ENCODE measurements at places on chromosomes 3 and 15.

GRCh38 chr15:90047956-90048575 is 46.9 kb downstream of the ZNF710 start:
- DNase-seq: no peak

- DNase-seq: no peak
These were observed 211.3 kb downstream of the TIGIT start for GRCh38 chr3:114504941-114505628.

GRCh38 chr15:71599418-71600151 is 210.8 kb upstream of the NR2E3 start:
- DNase-seq: no peak

DNA sequence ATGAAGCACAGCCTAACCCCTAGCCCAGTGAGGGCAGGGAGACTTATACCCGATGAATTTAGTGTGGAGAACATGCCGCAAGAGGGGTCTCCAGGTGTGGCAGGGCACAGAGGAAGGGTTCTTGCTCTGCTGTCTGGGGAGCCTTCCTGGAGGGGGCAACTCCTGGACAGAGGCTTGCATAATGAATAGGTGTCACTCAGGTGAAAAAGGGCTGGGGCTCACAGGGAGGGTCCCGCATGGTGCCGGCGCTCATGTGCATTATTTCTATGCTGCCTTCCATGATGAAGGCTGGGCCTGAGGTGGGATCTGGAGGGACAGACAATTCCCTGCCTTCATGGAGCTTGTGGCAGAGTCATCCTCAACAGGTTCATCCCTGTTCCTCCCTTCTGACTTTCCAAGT is 51.5 kb downstream of the ITGA11 start:
- DNase-seq: no peak

- no peak for DNase-seq
These were observed 159.2 kb upstream of the SLC24A5 start for GRCh38 chr15:47961401-47962090.

- DNase-seq: no peak
These were observed 271.4 kb downstream of the ARRDC4 start for GRCh38 chr15:98231696-98232440.

- DNase-seq: no peak
These were observed 182.6 kb downstream of the STAC start for GRCh38 chr3:36562945-36563344.

- no peak for DNase-seq
These were observed 9.3 kb downstream of the MSL2 start for GRCh38 chr3:136186846-136187245.

GRCh38 chr3:12325586-12326515 is 37.0 kb downstream of the PPARG start:
- DNase-seq: no peak

DNA sequence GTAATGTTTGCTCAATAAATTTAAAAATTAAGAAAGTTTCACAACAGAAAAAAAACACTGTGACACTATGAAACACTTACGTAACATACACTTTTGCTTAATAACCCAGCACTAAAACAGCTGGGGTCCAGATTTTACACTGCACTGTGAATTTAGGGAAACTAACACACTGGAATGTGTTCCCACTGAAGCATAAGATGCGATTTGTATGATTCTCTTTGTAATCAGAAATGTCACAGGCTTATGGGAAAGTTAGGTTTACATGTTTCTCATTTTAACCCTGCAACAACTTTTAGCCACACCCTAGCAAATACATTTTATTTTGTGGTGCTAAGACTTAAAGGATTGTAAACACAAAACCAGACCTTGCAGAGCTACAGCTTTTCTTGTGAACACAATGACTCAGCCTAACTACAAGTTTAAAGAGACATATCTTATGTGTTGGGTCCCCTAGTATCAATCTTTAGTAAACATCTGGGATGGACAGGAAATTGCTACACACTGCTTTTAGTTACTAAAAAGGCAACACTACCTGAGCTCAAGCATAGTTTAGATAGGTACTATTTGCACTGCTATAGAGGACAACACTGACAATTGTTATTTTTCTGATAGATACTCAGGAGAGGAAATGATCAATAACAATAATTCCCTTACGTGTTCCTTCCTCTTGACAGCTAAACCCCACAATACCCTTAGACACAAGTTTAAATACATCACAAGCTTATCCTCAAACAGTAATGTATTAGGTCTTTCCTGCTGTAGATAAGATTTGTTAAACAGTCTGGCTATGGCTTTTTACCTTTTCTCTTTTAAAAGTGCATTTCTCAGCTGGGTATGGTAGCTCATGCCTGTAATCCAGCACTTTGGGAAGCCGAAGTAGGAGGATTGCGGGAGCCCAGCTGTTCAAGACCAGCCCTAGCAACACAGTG is 3.8 kb downstream of the PLD1 start:
- DNase-seq: no peak

- peak; percentile 30 for DNase-seq
These were observed 1.3 kb upstream of the ETV5 start for GRCh38 chr3:186109897-186110803.

- DNase-seq: no peak
These were observed 27.1 kb upstream of the TPRG1 start for GRCh38 chr3:189144645-189145044.

DNA sequence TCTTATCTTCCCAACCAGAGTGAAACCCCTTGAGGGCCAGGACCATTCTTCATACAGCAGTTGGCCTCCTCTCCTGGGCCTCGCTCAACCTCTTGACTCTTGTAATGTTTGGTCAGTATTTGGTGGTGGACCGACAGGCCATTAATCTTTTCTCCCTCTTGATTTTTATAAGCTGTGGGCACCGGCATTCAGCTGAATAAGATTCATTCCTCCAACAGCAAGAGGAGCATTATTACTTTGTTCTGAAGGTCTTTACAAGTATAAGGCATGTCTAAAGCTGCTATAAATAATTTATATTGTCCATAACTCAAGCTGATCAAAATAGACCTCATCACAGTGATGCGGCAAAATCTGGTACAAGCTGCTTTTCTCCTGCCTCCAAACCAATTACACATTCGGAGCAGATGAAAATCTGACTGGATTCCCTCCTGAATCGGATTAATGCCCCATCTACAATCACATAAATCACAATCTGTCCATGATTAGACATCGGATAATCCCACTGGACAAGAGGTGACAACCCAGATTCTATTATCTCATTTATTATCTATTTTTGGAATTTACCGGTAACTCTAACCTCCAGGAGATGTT is 8.4 kb upstream of the ISL2 start:
- DNase-seq: peak; percentile 72

DNA sequence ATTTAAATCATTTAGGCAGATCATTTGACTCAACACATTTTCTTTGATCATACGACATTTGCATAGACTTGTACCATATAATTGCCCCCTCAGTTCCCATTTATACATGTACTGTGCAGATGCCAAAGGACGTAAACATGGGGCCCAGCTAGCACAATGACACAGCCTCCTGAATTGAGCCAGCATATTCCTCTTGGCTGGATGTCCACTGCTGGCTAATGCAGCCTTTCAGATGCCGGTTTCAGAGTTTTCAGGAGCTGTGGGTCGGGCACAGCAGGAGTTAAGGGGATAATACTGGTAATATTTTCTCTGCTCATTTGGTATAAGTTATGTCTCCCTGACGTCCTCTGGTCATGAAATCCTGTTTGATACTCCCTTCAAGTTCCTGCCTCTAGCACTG is 39.4 kb downstream of the KAT2B start:
- no peak for DNase-seq

- DNase-seq: no peak
These were observed 84.9 kb downstream of the RFTN1 start for GRCh38 chr3:16428612-16429011.

GRCh38 chr3:125054449-125055329 is 1.1 kb downstream of the HEG1 start:
- DNase-seq: no peak

DNA sequence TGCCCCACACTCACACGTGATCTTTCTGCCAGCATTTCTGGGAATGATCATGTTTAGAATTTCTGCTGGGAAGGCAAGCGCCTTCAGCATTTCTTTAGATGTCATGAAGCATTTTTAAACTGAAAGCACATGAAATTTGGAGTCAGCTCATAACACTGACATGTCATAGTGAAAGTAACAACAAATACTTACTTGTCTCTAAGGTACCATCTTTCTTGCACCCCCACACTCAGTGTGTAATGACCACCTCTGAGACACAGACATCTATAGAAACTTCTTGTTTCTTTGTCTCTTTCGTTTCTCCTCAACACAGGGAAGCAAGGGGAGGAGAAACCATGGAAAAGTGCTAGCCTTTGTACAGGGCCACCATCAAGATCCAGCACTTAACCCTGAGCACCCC is 171.7 kb downstream of the RORA start:
- no peak for DNase-seq

DNA sequence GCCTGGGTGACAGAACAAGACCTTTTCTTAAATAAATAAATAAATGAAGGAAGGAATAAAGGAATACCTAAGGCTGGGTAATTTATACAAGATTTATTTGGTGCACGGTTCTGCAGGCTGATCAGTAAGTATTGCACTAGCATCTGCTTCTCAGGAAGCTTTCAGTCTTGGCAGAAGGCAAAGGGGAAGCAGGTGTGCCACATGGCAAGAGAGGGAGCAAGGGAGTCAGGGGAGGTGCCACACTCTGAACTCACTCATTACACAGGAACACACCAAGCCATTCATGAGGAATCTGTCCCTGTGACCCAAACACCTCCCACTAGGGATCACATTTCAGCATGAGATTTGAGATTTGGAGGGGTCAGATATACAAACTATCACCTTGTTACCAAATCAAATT is 56.4 kb downstream of the PRKCI start:
- no peak for DNase-seq

DNA sequence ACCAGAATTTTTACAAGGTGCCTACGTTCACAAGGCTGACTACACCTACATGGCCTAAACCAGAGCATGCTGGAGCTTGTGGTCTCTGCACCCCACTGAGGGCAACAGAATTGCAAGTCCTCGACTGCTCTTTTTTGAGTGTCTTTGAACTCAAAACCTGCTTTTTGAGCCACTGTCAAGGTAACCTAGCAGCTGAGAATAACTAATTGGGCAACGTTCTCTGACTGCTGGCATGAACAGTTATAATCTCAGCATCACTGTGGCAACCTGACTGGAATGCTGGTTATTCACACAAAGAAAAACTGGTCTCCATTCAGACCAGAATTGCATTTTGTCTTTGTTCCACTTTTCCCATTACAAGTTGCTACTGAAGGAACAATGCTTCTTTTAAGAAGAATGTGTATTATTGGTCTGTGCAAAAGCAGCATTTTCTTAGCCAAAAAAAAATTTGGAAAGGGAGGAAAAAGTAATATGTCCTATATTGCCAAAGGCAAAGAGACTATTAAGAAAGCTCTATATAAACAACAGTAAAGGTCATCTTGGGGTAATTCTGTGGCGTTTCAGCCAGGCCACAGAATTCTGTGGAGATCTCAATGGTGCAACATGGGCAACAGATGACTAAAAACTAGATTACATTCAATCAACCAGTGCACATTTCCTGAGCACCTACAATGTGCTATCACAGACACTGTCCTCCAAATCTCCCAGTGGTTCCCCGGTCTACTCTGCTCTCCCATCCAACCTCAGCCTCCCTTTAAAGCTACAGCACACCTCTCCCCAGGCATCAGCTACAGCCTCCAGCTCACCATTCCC is 76.8 kb downstream of the TNIK start:
- DNase-seq: no peak

GRCh38 chr3:136576279-136577009 is 175.7 kb downstream of the STAG1 start:
- DNase-seq: no peak

DNA sequence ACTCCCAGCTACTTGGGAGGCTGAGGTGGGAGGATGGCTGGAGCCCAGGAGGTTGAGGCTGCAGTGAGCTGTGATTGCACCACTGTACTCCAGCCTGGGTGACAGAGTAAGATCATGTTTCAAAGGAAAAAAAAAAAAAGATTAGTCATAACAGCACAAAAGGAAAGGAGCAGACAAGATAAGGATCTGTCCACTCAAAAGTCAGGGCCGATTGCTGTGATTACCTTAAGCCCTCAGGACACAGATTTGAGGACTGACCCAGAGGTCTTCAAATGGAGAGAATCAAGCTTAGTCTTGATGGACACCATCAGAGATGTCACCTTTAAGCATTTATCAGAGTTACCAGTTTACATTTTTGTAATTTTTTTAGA is 23.9 kb upstream of the HEG1 start:
- DNase-seq: no peak

DNA sequence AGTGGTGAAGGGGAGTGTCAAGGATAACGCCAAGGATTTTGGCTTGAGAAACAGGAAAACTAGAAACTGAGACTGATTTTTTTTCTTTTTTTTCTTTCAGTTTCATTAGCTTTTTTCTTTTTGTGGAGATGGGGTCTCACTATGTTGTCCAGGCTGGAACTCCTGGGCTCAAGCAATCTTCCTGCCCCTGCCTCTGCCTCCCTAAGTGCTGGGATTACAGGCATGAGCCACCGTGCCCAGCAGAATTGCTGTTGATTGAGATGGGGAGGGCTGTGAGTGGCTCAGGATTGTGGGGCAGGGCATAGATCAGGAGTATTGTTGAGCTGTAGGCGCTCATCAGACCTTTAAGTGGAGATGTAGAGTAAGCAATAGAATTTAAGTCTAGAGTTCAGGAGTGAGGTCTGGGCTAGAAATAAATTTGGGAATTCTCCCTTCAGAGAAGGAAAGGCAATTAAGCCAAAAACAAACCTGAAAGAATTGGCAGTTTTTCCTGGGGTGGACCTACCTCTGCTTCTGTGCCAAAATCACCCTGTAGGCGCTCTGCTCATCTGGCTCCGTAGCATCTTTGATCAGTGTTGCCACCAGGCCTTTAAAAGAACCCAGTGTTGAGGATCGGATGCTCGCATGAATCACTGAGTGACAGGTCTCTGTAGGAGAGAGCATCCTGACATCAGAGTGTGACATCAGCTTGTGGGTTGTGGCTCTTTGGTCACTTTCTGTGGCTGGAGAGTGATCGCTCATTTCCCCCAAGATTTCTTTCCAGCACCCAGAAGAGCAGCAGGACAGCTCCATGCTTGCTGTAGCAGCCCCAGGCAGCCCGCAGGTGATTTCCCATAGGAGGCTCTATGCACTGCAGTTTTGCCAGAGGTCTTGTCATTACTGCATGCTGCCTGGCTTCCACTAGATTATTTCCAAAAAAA is 15.8 kb downstream of the ABHD17C start:
- DNase-seq: no peak

DNA sequence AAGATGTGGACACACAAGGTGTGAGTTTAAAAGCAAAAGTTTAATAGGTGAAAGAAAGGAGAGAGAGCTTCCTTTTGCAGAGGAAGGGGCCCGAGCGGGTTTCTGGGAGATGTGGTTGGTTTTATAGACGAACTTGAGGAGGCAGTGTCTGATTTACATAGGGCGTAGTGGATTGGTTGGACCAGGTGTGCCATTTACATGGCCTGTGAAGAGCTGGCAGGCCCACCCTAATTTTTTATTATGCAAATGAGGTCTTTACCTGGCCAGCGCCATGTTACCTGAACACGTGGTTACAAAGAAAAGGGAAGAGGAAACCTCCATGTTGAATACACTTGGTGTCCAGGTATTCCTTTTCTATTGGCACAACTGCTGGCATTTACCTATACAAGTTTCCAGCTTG is 42.8 kb upstream of the THSD4 start:
- no peak for DNase-seq

All from WERI-Rb-1 (cell line).